Stimulated activated CD8-positive, alpha-beta memory T cell treated with anti-CD3 and anti-CD28 coated beads, Interleukin-4, amount 100 ng/mL, for 1 hour (primary cell): ENCODE measurements at places on chromosomes 5 and 9.

DNA sequence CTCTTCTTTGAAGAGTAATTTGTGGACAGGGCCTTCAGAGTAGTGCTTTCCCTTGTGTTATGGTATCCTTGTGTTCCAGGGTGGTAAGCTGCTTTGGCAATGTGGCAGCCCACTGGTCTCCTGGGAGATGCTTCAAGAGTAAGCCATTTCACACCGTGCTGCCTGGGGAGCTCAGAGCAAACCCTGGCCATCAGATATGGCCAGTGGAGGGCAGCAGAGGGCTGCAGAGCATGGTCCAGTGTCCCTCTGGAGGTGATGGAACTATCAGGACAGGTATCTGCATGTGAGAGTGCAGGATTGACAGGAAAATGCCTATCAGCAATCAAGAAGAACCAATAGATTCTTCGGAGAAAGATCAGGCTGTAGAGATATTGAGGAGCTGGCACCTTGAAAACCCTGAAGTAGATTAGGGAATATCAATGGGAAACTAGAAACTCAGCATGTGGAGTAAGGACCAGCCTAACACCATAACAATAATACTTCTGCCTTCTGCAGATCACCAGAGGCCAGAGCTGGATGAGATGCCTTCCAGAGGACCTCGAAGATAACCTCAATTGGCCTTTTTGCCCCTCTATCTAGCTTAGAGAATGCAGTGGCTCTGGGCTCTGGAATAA lies 90.8 kb downstream of the PLPPR1 start:
- no peak for DNase-seq

DNA sequence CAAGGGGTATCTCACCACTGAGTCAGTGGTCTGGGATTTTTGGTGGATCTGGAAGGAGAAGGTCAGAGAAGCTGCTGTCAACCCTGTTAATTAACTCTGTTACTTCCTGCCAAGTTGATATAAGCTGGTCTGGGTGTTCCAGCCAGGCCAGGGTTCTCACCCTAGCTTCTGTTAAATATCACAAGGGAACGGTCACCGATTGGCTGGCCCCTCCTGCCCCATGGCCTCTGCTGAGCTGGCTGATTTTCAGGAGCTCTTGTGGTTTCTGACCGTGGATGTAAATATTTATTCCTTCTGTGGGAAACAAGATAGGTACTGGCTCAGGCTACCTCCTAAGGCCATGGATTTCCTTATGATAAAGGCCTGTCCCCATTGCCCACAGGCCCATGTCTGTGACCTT lies 1.0 kb downstream of the ADAMTS13 start:
- DNase-seq, result no peak

- DNase-seq, result peak; percentile 3
These were observed 147.6 kb upstream of the SPRY4 start for GRCh38 chr5:142472306-142472951.

DNA sequence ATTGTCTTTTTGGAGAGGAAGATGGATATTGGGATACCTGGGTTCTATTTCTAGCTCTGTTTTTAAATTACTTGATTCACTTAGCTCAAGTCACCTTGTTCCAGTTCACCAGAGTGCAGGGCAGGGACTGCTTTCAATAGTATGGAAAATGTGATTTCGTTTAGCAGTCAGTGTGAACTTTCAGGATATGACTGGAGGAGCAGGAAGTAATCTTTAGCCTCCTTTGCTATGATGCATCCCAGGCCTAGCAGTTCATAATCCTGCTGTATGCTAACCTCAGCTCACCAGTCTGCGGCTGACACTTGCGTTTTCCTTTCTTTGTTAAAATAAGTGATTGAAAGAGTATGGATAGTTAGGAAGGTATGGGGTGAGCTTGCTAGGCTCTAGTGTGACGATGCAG lies 169.7 kb downstream of the ARHGAP26 start:
- no peak for DNase-seq

DNA sequence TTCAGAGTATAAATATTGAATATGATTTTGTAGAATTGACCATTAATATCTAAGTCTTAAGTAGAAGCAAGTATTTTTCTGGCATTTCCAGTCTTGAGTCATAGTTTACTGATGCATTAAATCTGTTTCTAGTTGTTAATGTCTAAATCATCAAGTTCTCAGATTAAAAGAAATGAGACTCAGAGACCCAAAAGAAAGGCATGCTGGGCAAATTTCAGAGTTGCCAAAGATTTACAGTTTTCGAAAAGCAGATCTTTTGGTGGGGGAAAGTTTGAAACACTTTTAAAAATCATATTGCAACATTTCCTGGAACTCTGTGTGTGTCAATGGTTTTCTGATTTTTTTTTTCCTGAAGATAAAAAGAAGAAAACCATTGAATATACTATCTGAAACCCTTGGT lies 60.9 kb downstream of the ANKRD55 start:
- no peak for DNase-seq

- no peak for DNase-seq
These were observed 66.2 kb downstream of the NDST1 start for GRCh38 chr5:150573867-150574817.

- DNase-seq, result no peak
These were observed at the start of gene CCNJL for GRCh38 chr5:160312134-160312959. Gene CCNJL (minus strand): TSS chr5:160312564. CDS start chr5:160311923, 641 bp downstream.
